ACHN (cell line): ENCODE measurements at places on chromosomes 3 and 15.

DNA sequence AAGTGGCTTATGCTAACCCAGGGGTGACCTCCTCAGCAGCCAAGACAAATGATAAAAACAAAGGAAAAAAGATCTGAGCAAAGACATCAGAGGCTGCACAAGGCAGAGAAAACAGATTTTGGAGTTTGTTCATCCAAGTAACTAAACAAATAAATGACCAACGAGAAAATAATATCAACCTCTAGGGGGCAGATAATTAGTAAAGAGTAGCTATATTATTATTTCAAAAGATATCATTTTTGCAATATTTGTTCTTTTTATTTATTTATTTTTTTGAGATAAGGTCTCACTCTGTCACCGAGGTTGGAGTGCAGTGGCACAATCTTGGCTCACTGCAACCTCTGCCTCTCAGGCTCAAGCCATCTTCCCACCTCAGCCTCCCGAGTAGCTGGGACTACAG is 101.8 kb downstream of the PCCB start:
- no peak for DNase-seq

DNA sequence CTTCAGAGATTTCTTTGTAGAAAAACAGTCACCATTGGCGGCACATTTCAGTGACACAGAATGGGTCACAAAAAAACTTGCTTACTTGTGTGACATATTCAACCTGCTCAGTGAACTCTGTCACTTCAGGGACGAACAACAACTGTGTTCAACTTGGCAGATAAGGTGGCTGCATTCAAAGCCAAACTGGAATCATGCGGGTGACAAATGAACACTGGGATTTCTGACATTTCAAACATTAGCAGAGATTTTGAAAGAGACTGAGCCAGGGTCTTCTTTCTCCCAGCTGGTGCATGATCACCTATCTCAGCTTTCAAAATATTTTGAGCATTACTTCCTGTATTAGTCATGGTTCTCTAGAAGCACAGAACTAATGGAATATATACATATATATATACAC is 1.9 kb upstream of the EID1 start:
- DNase-seq = no peak

GRCh38 chr15:88907111-88907510 is 6.1 kb downstream of the MFGE8 start:
- DNase-seq = no peak

DNA sequence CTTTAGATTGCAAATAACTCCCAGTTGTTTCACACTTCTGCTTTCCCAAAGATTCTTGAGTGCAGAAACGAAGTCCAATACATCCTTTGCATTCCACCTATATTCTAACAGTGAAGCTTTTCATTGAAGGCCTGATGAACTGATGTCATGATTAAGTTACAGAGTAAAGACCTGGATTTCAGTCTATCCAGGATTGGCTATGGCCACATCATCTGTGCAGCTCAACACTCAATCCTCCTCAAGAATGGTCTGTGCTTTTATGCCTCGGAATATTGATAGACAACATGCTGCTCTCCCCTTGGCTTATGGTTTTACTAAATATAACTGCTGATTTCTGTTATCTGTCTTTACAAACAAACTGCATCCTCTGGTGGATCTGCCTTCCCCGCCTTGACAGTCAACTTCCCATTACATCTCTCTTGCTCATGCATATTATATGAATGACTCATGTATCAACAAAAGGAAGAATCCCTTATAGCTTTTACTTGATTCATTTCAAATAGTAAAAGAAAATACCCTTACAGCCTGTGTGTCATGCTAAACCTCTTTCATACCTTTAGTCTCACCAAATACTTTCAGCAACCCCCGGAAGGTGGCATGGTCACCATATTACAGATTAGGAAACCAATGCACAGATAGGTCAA is 59.5 kb downstream of the SCN11A start:
- peak; percentile 39 for DNase-seq

- DNase-seq = no peak
These were observed 434.5 kb upstream of the RGMA start for GRCh38 chr15:93523481-93523880.
